ENCODE measurements at places on chromosomes 12 and 14. TPM values are rescaled to one million over a fixed set of nuclear protein-coding genes. Genes with fewer than 3 reads are reported as not detected.
A peak's percentile ranks its signal among the peaks of the same experiment; 100 is the strongest.

GRCh38 chr14:95386536-95387095 lies 66.9 kb upstream of the CLMN start:
- no peaks in the 10 kb centered on the region for H3K4me1 ChIP-seq
- H3K27ac ChIP-seq = no peak overlapping the region
- DNase-seq = no peak
- H3K4me3 ChIP-seq = no peak overlapping the region
- H3K36me3 ChIP-seq = no peaks in the 10 kb centered on the region
- peaks cover 2% of the 10 kb centered on the region for H3K27me3 ChIP-seq

Gene TMEM52B
- total RNA-seq = not detected

Gene GLS2
- total RNA-seq = 2.4 TPM

Gene OSBPL8
- total RNA-seq = 92.0 TPM

DNA sequence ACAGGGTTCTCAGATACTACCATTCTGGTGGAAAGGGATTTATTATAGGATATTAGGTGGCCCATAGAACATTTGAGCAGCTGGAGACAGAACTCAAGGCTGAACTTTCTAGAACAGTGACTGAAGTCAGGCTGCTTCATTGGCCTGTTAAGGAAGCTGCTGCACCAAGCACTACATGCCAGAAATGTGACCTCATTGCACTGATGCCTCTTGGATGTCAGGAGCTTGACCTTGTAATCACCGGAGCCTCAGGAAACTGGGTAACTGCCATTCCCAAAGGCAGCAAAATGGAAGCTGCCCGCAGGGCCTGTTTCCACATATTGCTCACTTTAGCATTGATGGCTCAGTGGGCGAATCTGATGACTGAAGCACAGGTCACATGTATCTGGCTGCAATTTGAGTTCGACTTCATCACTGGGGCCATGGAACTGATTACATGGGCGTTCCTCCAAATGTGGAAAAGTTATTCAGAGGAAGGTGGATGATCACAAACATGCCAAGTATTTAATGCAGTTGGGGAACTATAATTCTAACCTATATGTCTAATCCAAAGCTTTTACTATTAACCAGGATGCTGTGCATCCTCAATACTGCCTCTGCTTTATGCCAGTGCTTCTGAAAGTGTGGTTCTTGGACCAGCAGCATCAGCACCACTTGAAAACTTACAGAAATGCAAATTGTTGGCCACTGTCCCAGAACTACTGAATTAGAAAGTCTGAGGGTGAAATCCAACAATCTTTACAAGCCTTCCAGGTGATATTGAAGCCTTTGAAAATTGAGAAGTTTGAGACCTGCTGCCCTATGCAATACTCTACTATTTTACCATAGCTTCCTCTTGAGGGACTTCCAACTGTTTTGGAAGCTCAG lies 337.2 kb upstream of the NAV3 start:
- H3K4me1 ChIP-seq = no peaks in the 10 kb centered on the region
- H3K27me3 ChIP-seq = no peaks in the 10 kb centered on the region
- H3K36me3 ChIP-seq = no peaks in the 10 kb centered on the region

DNA sequence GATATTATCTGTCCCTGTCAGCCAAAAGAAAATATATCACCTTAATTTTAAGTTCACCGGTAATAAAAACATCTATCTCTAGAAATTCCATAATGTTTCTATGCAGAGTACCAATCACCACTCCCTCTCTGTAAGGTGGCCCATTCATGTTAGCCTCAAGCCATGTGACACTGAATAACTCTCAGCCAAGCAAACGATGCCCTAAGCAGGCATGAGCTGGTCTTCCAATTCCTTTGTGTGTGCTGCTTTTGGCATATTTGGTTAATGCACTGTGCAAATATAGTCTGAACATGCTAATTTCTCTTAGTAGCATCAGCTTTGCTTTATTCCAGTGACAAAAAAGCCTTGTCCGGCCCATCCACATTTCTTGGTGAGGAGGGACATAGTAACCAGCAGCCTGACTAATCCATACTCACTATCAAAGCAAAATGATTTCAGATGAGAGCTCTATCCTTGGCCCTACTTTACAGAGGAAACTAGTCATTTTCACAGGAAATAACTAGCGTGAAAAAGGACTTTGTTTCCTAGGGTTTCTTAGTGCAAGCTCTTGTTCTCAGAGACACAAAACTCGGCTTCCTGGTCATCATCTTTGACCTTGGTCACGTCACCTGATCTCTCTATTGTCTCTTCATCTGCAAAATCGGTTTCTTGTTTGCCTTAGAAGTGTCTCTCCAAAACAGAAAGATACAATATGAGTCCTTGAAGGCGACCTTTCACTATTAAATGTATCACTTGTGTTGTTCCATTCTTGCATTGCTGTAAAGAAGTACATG lies 59.2 kb upstream of the RTRAF start:
- DNase-seq = no peak
- H3K27me3 ChIP-seq = no peaks in the 10 kb centered on the region
- peak overlapping the region; percentile 89 for H3K27ac ChIP-seq

Gene CHPT1
- total RNA-seq = 13.9 TPM

Gene ARHGAP9
- total RNA-seq = 103 TPM

DNA sequence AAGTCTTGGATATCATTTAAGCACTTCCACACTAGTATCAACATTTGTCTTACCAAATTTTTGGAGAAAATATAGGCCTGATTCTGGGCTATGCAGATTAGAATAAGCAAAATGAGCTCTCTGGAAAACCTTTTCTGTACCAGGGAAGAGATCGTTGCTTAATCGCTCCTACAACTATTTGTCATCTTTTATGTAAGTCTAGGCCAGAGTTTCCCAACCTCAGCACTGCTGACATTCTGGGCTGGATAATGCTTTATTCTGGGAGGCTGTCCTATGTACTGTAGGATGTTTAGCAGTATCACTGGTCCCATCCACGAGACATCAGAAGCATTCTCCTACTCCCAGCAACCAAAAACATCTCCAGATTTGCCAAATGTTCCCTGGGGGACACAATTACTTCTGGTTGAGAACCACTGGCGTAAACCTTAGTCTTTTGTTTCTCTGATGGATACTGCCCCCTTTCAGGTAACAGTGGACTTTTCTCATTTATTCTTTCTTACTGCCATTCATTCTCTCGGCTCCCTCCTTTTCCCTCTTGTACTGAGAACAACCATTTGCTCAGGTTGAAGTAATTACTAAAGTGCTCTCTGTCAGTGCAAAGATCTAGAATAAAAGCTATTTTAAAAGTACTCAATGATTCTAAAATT lies 316.9 kb upstream of the E2F7 start:
- DNase-seq = no peak
- no peaks in the 10 kb centered on the region for H3K27me3 ChIP-seq
- no peak overlapping the region for H3K27ac ChIP-seq
- H3K4me1 ChIP-seq = no peaks in the 10 kb centered on the region
- H3K36me3 ChIP-seq = no peaks in the 10 kb centered on the region

DNA sequence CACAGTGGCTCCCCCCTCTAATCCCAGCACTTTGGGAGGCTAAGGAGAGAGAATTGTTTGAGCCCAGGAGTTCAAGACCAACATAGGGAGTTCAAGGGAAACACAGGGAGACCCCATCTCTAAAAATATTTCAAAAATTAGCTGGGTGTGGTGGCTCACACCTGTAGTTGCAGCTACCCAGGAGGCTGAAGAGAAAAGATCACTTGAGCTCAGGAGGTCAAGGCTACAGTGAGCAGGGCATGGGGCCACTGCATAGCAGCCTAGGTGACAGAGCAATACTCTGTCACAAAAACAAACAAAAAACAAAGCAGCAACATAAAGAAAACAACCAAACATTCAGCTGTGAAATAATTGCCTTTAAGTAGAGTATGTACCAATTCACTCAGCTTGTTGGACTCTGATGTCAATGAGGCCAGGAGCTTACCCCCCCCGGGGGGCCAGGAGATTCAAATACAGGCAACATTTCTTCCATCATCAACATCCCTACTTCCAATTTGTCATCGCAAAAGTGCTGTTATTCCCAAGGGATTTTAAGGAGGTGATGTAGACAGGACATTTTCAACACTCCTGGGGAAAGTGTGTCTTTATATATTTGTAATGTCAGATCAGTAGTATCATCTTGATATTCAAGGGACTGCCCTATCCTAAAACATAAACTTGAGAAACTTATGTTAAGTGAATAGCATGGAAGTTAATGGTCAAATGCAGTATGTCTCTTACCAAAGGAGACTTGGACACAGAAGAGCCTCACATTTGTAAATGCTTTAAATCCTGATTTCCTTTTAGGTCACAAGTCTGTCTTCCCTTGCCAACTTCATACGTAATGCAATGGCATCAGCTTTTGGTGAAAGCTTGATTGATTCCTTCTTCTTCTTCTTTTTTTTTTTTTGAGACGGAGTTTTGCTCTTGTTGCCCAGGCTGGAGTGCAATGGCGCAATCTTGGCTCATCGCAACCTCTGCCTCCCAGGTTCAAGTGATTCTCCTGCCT lies 40.6 kb upstream of the AEBP2 start:
- no peak overlapping the region for H3K4me3 ChIP-seq
- H3K27me3 ChIP-seq = no peaks in the 10 kb centered on the region
- DNase-seq = no peak
- H3K4me1 ChIP-seq = no peaks in the 10 kb centered on the region

DNA sequence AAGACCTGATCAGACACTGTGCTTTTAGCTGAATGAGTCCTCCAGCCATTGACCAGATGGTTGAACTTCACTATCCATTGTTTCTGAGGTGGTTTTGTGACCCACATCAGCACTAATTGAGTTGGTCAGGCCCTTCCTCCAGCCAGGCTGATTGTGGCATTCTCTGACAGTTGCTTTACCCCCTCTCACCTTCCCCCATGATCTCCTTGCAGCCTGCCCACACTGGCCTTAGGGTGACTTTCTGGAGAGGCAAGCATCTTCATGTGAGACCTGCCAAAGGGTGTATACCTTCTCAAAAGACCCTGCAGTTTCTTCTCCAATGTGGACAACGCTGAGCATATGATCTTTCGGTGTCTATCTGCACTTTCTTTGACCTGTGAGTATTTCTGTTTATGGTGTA lies 83.9 kb downstream of the GPATCH2L start:
- DNase-seq = no peak
- no peaks in the 10 kb centered on the region for H3K4me1 ChIP-seq
- H3K27me3 ChIP-seq = no peaks in the 10 kb centered on the region
- H3K27ac ChIP-seq = no peak overlapping the region

- no peak overlapping the region for H3K27ac ChIP-seq
- H3K4me3 ChIP-seq = peak overlapping the region; percentile 94
- peaks cover 7% of the 10 kb centered on the region for H3K36me3 ChIP-seq
- H3K4me1 ChIP-seq = peaks cover 26% of the 10 kb centered on the region
- no peak for DNase-seq
- peaks cover 2% of the 10 kb centered on the region for H3K27me3 ChIP-seq
Observed at GRCh38 chr14:31419179-31419966, 977 bp downstream of the HEATR5A start.

DNA sequence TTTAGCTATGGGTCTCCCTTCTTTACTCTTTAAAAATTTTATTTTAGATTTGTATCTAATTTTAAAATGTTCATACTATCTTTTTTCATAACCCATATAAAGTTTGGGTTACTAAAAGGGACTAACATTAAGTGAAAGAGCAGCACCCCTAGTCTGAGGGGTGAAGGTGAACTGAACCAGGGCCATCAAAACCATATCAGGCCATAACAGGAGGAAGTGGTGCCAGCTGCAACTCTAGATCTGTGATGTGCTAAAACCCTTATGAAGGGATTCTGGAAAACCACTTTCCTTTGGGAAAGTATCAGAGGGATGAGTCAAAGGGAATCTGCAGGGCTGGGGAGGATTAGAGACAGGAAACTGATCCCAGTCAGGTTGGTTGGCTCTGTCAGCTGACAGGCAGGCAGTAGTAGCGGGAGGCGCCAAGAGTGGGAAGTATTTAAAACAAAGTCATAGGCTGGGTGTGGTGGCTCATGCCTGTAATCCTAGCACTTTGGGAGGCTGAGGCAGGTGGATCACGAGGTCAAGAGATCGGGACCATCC lies 162.5 kb downstream of the PPM1H start:
- H3K4me1 ChIP-seq = peaks cover 6% of the 10 kb centered on the region
- H3K4me3 ChIP-seq = no peak overlapping the region
- peaks cover 5% of the 10 kb centered on the region for H3K27me3 ChIP-seq
- DNase-seq = no peak

DNA sequence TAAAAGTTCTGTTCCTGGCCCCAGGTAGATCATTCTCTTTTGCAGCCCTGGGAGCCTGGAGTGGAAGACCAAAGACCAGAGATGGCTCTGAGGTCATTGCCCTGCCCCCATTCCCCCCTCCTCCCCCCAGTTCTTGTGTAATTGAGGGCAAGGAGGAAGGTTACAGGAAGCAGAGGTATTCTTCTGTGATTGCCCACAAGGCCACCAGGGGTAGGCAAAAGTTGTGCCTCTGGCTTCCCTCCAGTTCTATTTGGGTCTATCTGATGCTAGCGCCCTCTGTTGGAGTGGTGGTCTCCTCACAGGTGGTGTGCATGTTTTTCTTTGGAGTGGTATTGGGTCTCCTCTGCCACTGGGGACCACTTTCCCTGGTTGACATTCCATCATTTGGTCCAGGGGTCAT lies 41.2 kb upstream of the CRY1 start:
- no peak overlapping the region for H3K4me3 ChIP-seq
- H3K36me3 ChIP-seq = no peaks in the 10 kb centered on the region
- DNase-seq = peak; percentile 75
- H3K27ac ChIP-seq = no peak overlapping the region
- H3K4me1 ChIP-seq = no peaks in the 10 kb centered on the region
- H3K27me3 ChIP-seq = no peaks in the 10 kb centered on the region

Gene NANOG
- not detected for total RNA-seq

Gene LYZ
- total RNA-seq = not detected

GRCh38 chr12:89370850-89371249 lies 18.5 kb upstream of the DUSP6 start:
- peaks cover 2% of the 10 kb centered on the region for H3K36me3 ChIP-seq
- DNase-seq = no peak
- H3K4me3 ChIP-seq = no peak overlapping the region

Gene PAH
- total RNA-seq = not detected

Gene WIF1
- not detected for total RNA-seq

GRCh38 chr12:15794836-15795235 lies 5.6 kb upstream of the EPS8 start:
- no peak overlapping the region for H3K4me3 ChIP-seq
- H3K4me1 ChIP-seq = peaks cover 4% of the 10 kb centered on the region
- no peaks in the 10 kb centered on the region for H3K36me3 ChIP-seq
- no peak for DNase-seq

- no peaks in the 10 kb centered on the region for H3K4me1 ChIP-seq
- DNase-seq = no peak
- no peaks in the 10 kb centered on the region for H3K27me3 ChIP-seq
- H3K4me3 ChIP-seq = no peak overlapping the region
Observed at GRCh38 chr12:65019696-65020234, 101.3 kb downstream of the WIF1 start.

Gene SDR9C7
- total RNA-seq = not detected

Gene SLC15A5
- total RNA-seq = not detected

Data from activated CD4-positive, alpha-beta T cell treated with anti-CD3 and anti-CD28 coated beads, Interleukin-2, amount 10 ng/mL, durations not matched to agents 24 days and 14 days (primary cell).